ENCODE measurements at places on chromosomes 12 and 14. TPM values are rescaled to one million over a fixed set of nuclear protein-coding genes. Genes with fewer than 3 reads are reported as not detected.

Gene SERPINA10
- not detected for total RNA-seq

Gene ANKRD33
- not detected for total RNA-seq

Gene NPFF
- total RNA-seq = not detected

Gene FOXM1
- total RNA-seq = 49.9 TPM

Gene ACSS3
- not detected for total RNA-seq

Gene NTN4
- 96.4 TPM for total RNA-seq

Gene TCTN1
- 36.5 TPM for total RNA-seq

Gene FGD4
- 34.7 TPM for total RNA-seq

Gene ATF7
- total RNA-seq = 40.8 TPM

Gene CLEC4E
- not detected for total RNA-seq

Gene ATXN7L3B
- 28.2 TPM for total RNA-seq

Gene CIROP
- total RNA-seq = not detected

Gene KRR1
- 68.0 TPM for total RNA-seq

Gene LUM
- not detected for total RNA-seq

Gene MAGOHB
- total RNA-seq = 36.8 TPM

Gene FLRT2
- total RNA-seq = 153 TPM

Gene ANO6
- 31.8 TPM for total RNA-seq

Gene EFS
- total RNA-seq = not detected

Gene PRR13
- 147 TPM for total RNA-seq

Gene PDZRN4
- not detected for total RNA-seq

Gene PPP4R4
- total RNA-seq = 0.66 TPM

All from MCF 10A (cell line).